ENCODE measurements at places on chromosomes 16 and 17.

DNA sequence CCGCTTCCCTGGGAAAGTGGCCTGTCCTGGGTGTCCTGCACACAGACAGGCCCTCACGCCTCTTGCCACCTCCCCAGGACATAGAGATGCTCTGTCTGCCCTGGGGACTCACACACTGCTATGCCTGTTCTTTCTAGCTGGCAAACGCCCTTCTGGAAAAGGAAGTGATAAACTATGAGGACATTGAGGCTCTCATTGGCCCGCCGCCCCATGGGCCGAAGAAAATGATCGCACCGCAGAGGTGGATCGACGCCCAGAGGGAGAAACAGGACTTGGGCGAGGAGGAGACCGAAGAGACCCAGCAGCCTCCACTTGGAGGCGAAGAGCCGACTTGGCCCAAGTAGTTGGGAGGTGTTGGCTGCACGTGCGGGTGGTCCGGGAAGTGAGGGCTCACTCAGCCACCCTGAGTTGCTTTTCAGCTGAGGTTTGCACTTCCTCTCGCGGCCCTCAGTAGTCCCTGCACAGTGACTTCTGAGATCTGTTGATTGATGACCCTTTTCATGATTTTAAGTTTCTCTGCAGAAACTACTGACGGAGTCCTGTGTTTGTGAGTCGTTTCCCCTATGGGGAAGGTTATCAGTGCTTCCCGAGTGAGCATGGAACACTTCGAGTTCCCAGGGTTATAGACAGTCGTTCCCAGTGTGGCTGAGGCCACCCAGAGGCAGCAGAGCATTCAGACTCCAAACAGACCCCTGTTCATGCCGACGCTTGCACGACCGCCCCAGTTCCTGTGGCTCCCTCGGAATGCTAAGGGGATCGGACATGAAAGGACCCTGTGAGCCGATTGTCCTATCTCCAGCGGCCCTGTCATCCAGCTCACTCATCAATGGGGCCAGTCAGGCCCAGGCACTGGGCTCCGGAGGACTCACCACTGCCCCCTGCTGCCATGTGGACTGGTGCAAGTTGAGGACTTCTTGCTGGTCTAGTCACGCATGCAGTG lies 3.5 kb upstream of the RPL13 start:
- peak; percentile 74 for DNase-seq

DNA sequence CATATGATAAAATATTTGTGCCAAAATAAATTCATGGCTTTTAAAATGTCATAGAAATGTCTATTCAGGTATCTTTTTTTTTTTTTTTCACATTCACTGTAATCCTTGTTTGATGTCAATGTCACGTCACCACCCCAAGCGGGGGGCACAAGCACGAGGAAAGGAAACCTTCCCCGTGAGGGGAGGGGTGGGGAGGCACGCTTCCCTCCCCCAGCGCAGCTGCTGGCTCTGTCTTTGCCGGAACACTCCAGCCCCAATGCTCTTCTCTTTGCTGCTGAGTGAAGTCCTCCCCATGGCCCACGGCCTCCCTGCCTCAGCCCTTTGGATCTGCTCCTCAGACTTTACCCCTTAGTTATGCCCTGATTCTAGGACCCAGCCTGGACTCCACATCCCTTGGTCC lies 1.5 kb downstream of the SLC35G3 start:
- no peak for DNase-seq

GRCh38 chr16:86984991-86985647 lies 332.1 kb downstream of the C16orf95 start:
- no peak for DNase-seq

- no peak for DNase-seq
Observed at GRCh38 chr17:81365601-81366585, 29.4 kb upstream of the BAHCC1 start.

- DNase-seq, result no peak
Observed at GRCh38 chr16:15572329-15573001, 70.5 kb downstream of the MARF1 start.

GRCh38 chr16:642189-643049 lies 791 bp downstream of the MCRIP2 start:
- DNase-seq, result no peak

- no peak for DNase-seq
Observed at GRCh38 chr17:80876950-80877728, 114.5 kb upstream of the CHMP6 start.

GRCh38 chr16:68770671-68771070 lies 33.6 kb downstream of the CDH1 start:
- DNase-seq, result no peak

GRCh38 chr17:50027172-50027880 lies 28.6 kb upstream of the ITGA3 start:
- no peak for DNase-seq

GRCh38 chr17:42291129-42291528 lies 2.8 kb downstream of the STAT5A start:
- DNase-seq, result no peak

DNA sequence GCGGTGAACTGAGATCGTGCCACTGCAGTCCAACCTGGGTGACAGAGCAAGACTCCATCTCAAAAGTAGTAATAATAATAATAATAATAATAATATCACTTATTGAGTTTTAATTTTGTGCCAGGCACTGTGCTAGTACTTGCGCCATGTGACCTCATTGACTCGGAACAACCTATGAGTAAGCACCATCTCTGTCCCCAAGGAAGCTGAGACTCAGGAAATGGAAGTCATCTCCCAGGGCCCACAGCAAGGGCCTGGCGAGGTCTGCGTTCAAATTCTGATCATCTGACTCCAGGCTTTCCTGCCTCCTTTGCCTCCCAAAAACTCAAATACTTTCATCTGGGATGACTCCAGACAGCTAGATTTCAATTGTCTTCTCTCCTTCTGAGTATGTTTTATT lies 162.9 kb downstream of the SEC14L1 start:
- DNase-seq, result no peak

GRCh38 chr17:55540414-55541091 lies 29.3 kb upstream of the SMIM36 start:
- DNase-seq, result no peak

- no peak for DNase-seq
Observed at GRCh38 chr16:28938721-28939120, 7.0 kb downstream of the CD19 start.

DNA sequence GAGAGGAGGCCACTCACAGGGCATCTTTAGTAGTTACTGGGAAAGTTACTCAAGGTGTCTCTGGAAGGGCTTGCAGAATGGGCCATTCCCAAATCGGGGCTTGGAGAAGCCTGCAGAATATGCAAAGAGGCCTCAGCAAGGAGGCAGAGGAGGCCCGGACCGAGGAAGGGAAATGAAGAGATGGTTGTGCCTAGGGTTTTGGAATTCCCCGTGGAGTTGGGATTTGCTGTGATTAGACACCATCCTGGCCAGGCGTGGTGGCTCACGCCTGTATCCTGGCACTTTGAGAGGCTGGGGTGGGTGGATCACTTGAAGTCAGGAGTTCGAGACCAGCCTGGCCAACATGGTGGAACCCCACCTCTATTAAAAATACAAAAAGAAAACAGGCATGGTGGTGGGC lies 193.0 kb downstream of the IRF8 start:
- DNase-seq, result no peak

GRCh38 chr16:9091867-9092281 lies 430 bp downstream of the HAPSTR1 start:
- no peak for DNase-seq

DNA sequence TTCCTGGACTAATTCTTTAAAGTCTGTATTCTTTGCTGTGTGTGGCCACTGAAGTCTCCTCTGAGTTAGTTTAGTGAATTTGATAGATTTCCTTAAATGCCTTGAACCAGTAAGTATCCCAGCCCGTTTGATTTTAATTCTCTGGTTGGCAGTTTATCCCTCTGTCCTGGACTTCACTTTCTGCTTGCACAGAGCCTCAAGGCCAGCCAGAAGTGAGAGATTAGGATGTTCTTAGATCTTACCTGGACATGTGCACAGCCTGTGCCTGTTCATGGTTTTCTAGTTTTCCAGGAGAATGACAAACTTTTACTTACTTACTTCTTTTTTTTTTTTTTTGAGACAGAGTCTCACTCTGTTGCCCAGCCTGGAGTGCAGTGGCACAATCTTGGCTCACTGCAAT lies 10.8 kb upstream of the SLC38A7 start:
- DNase-seq, result no peak

DNA sequence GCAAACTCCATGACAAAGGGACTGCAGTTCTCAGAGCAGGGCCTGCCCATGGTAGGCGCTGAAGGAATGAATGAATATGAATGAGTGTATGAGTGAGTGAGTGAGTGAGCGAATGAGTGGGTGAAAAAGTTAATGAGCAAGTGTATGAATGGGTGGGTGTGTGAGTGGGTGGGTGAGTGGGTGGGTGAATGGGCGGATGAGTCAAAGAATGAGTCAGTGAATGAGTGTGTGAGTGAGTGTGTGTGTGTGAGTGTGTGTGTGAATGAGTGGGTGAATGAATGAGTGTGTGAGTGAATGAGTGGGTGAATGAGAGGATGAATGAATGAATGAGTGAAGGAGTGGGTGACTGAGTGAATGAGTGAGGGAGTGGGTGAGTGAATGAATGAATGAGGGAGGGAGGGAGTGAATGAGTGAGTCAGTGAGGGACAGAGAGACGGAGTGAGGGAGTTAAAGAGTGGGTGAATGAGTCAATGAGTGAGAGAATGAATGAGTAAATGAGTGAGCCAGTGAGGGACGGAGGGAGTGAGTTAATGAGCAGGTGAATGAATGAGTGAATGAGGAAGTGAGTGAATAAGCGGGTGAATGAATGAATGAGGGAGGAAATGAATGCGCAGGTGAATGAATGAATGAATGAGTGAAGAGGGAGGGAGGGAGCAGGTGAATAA lies 11.1 kb upstream of the CHMP6 start:
- no peak for DNase-seq

- DNase-seq, result no peak
Observed at GRCh38 chr16:3190949-3191353, 2.9 kb downstream of the OR1F1 start.

DNA sequence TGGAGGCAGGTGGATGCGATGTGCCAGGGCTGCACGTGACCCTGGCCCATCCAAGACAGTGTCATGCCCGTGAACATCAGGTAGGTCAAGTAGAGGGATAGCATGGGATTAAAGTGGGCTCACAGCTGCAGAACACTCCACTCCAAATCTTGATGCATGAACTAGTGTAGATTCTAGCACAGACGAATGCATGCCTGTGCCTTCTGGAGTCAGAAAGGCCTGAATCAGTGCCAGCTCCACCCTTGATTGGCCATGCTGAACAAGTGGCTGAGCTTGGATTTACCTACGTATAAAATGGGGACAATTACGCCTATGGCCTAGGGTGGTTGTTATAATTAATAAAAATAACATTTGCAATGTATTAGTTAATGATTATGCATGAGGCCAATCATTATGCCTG lies 10.6 kb downstream of the IRX3 start:
- no peak for DNase-seq

DNA sequence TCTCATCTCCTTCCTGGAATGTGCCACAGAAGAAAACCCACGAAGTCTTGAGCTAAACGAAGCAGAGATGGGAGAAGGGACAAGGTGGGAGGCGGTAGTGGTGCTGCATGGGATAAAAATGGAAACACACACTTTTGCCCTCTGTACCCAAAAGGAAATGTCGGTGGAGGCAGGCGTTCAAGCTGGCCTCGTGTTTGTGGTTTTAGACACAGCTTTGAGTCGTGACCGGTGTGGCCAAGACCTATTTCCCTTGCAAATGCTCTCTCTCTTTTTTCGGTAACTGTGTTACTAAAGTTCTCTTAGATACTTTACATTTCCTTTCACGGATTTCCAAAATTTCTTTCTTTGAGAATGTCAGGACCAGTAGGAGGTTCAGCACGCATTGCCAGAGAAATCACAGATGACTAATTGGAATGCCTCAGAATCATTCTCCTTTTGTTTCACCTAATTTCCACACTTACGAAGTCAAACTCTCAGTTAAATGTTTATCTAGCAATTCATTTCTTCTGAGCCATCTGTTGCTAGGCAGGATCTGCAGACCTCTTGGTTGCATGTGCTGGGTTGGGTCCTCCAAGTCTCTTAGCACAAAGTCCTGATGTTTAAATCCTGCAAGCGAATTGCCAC lies 412.3 kb downstream of the MAF start:
- DNase-seq, result no peak

DNA sequence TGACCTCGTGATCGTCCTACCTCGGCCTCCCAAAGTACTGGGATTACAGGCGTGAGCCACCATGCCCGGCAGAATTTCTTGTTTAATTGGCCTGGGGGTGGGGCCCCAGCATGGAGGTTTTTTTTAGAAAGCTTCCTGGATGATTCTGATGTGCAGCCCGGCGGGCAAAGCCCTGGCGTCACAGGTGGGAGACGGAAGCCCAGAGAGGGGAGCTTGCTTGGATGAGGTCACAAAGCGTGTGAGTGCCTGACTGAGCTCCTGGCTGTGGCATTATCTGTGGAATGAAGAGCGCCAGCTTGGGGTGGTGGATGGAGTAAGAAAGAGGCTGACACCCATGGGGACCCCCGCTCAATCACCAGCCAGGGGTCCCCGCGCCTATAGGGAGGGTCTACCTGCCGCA lies 4.1 kb downstream of the VASN start:
- no peak for DNase-seq

GRCh38 chr17:81514739-81515529 lies 2.3 kb upstream of the ACTG1 start:
- DNase-seq, result peak; percentile 47

GRCh38 chr16:53078765-53079485 lies 24.1 kb downstream of the CHD9 start:
- DNase-seq, result no peak

DNA sequence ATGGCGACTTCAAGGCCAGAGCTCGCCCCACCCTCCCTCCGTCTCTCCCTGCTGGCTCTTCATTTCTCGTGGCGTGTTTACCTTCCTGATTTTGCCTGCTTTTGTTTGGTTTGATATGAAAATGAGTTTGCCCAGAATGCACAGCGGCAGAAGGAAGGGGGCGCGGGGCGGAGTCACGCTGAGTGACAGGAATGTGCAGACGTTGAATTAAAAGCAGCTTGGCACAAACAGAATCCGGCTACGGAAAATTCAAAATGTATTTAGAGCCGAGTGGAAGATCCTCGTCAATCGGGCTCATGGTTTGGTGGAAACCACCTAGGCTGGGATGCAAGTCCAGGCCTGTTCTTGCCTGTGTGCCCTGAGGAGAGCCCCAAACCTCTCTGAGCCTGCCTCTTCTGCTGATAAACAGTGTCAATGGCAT lies 102.7 kb downstream of the SDK2 start:
- no peak for DNase-seq

DNA sequence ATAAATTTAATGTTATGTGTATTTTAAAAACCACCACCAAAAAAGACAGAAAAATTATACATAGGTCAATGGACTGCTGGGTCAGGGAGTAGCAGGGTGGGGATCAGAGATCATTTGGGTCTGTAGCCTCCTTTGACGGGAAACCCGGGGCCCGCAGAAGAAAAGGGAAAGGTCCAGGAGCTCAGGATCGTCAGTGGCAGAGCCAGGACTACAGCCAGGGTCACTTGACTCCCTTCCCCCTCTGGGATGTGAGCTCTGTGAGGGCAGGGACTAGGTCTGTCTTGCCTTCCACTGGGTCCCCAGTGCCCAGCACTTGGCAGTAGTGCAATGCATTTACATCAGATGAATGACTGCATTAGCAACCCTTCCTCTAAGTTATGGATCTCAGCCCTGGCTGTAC lies 62.1 kb downstream of the TOM1L2 start:
- no peak for DNase-seq

Measured in stimulated activated CD8-positive, alpha-beta memory T cell treated with anti-CD3 and anti-CD28 coated beads, Interleukin-15, amount 100 ng/mL, for 1 hour (primary cell).